ENCODE measurements at places on chromosomes 7 and 10.
A peak's percentile ranks its signal among the peaks of the same experiment; 100 is the strongest.

GRCh38 chr7:45181991-45182855 lies 24.6 kb downstream of the RAMP3 start:
- peak; percentile 48 for DNase-seq
- no peak overlapping the region for H3K4me3 ChIP-seq
- no peaks in the 10 kb centered on the region for H3K4me1 ChIP-seq
- H3K36me3 ChIP-seq = no peaks in the 10 kb centered on the region
- no peak overlapping the region for H3K27ac ChIP-seq
- no peaks in the 10 kb centered on the region for H3K27me3 ChIP-seq

GRCh38 chr7:111324228-111324627 lies 233.3 kb downstream of the LRRN3 start:
- no peak overlapping the region for H3K4me3 ChIP-seq
- no peaks in the 10 kb centered on the region for H3K27me3 ChIP-seq
- H3K27ac ChIP-seq = no peak overlapping the region
- H3K36me3 ChIP-seq = no peaks in the 10 kb centered on the region
- DNase-seq = no peak
- no peaks in the 10 kb centered on the region for H3K4me1 ChIP-seq

GRCh38 chr10:119281581-119282071 lies 74.3 kb downstream of the GRK5 start:
- no peaks in the 10 kb centered on the region for H3K36me3 ChIP-seq
- peak; percentile 89 for DNase-seq
- no peak overlapping the region for H3K4me3 ChIP-seq
- peaks cover 10% of the 10 kb centered on the region for H3K4me1 ChIP-seq
- H3K27me3 ChIP-seq = no peaks in the 10 kb centered on the region
- no peak overlapping the region for H3K27ac ChIP-seq

DNA sequence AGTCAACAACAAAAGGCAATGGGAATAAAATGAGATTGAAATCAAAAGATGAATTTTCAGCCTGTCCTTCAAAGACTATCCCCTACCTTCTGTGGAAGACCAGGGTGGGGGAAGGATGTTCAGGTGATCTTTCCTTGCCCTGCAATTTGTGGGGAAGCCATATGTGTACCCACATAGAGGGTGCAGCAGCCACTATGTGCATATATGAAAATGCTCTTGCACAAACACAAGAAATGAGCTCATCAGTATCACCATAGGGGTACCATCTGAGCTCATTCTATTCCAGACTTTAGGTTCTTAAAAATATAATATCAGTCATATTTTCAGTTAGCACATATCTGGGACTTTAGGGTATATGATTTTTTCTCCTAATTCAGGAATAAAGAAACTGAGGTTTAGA lies 17.7 kb downstream of the GIMAP5 start:
- H3K36me3 ChIP-seq = no peaks in the 10 kb centered on the region
- no peaks in the 10 kb centered on the region for H3K27me3 ChIP-seq
- H3K4me3 ChIP-seq = no peak overlapping the region
- H3K4me1 ChIP-seq = no peaks in the 10 kb centered on the region
- H3K27ac ChIP-seq = no peak overlapping the region

DNA sequence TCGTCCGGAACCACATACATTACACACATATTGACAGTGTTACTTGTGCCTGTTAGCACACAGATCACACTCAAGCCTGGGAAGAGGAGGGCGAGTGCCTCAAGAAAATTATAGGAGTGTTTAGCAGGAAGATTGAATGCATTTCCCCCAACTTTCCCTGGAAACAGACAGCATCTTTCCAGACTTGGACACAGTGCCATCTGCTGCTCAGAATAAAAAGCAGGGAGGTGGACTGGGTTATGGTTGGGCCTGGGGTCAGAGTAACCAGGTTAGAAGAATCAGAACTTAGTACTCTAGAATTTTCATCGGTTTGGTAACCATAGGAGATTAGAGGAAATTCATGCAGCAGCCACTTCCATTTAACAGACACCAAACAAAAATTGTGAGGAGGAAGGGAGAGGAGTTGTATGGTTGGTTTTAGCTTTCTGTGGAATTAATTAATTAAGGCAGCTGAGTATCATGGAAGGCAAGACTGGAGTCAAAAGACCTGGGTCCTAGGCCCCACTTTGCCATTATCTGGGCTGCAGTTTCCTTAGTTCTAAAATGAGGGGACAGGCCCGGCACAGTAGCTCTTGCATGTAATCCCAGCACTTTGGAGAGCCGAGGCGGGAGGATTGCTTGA lies 43.4 kb upstream of the OPTN start:
- no peaks in the 10 kb centered on the region for H3K4me1 ChIP-seq
- no peak overlapping the region for H3K27ac ChIP-seq
- H3K4me3 ChIP-seq = no peak overlapping the region
- no peaks in the 10 kb centered on the region for H3K36me3 ChIP-seq

DNA sequence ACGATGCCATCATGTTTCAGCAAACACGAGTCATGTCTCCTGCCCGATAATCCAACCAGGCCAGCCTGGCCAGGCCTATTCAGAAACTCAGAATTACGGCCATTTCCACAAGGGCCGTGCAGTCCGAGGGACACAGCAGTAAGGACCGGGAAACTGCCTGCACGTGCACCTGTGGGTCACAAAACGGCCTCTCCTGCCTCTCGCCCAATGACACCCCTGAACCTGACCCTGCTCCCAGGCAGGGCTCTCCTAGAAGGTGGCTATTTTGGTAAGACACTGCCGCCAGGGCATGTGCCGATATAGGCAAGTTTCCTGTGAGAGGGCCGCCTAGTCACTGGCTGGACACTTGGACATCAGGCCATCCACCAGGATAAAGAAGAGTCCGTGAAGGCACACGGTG lies 196.7 kb downstream of the TCERG1L start:
- H3K27ac ChIP-seq = no peak overlapping the region
- no peak for DNase-seq
- no peaks in the 10 kb centered on the region for H3K4me1 ChIP-seq

- H3K27ac ChIP-seq = no peak overlapping the region
- no peaks in the 10 kb centered on the region for H3K27me3 ChIP-seq
- no peak for DNase-seq
- no peaks in the 10 kb centered on the region for H3K36me3 ChIP-seq
- no peak overlapping the region for H3K4me3 ChIP-seq
These were observed 38.1 kb downstream of the RASGEF1A start for GRCh38 chr10:43228783-43229207.

- no peaks in the 10 kb centered on the region for H3K27me3 ChIP-seq
These were observed 45.9 kb upstream of the TMEM72 start for GRCh38 chr10:44865289-44865671.

DNA sequence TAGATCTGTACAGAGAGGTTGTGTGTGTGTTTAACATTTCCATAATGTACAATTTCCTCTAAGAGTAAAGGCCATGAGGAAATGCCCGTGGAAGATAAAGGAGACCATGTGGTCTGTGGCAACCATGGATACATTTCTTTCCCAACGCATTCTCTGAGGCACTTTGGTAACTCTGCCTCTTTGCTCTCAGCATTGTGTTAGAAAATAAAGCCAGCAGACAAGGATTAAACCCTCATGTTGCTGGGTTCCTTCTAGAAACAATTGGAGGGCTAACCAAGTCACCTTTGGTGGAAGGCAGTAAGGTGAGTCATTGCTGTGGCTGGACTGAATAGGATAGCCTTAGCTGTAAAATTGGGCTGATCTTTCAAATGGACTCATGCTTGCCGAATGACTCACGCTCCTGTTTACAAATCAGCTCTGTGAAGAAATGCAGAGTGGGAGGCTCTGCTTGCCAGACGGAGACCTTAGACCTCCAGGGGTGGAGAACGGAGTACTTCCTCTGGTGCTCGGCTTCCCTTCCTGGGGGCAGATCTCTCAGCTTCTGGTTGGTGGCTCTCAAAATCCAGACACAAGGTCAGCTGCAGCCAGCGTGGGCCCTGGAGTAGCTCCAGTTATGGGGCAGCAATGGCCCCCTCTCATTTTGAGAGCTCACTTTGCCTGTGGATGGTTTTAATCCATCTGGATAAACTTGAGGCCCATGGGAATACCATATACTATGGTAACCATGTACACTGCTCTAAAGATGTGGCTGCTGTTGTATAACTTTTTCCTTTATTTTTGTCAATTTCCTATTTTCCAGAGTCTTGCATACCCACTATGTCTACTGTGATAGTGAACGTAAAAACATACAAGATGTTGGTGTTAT lies 137.3 kb downstream of the TCF7L2 start:
- H3K4me1 ChIP-seq = peaks cover 3% of the 10 kb centered on the region
- H3K4me3 ChIP-seq = no peak overlapping the region
- H3K27me3 ChIP-seq = no peaks in the 10 kb centered on the region
- DNase-seq = peak; percentile 82
- H3K27ac ChIP-seq = no peak overlapping the region
- H3K36me3 ChIP-seq = no peaks in the 10 kb centered on the region

DNA sequence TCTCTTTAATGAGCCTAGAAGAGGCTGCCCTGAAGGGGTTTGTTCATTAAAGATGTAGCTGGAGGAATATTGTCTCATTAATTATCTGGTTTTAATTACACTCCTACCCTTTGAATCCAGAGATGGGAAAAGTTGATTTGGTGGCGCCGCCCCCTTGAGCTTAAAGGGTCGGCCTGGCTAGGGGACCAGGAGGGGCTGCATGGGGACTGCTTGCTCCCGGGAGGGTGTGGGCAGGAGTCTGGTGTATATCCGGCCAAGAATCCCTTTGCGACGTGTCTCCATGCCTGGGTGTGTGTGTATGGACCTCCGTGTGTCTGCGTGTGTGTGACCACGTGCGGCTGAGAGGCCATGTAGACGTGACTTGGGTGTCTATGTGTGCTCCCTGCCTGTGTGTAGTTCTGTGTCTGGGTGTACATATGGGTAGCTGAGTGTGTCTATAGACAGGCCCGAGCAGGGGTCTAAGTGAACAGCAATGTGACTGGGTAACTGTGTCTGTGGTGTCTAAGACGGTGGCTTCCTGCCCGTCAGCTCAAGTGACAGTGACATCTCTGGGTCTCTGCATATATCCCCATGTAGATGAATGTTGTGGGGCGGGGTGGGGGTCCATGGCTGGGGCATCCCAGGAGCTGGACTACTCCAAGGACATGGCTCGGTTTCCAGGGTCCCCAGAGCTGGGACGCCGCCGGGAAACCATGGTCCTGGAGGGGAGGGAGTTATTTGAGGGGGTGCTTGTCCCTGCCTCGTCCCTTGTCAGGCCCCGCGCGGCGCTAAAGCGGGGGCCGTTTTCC lies 10.7 kb downstream of the LBX1 start:
- H3K27ac ChIP-seq = no peak overlapping the region
- no peak overlapping the region for H3K4me3 ChIP-seq
- H3K4me1 ChIP-seq = no peaks in the 10 kb centered on the region
- no peaks in the 10 kb centered on the region for H3K36me3 ChIP-seq

DNA sequence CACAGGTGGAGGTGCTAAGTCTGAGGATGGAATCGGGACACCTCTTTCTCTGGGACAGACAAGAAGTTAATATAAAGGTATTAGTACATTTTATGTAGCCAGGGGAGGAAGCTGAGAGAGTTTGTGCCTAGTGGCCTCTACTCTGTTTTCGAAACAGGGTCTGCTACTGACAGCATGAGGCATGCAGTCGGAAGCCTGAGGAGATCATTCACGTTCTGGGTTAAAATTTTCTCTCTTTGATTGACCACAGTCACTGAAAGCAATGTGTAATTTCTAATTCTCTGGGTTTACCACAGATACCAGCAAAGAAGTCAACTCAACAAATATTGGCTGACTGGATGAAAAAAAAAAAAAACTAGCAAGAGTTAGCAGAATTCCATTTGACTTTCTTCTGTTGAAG lies 53.3 kb upstream of the KCTD7 start:
- H3K27me3 ChIP-seq = no peaks in the 10 kb centered on the region
- H3K27ac ChIP-seq = no peak overlapping the region
- H3K36me3 ChIP-seq = no peaks in the 10 kb centered on the region
- H3K4me3 ChIP-seq = no peak overlapping the region
- DNase-seq = no peak

Data from aorta (tissue), 5 donors.